HCT116 (cell line): ENCODE measurements at places on chromosomes 6 and 20. TPM values are rescaled to one million over a fixed set of nuclear protein-coding genes. Genes with fewer than 3 reads are reported as not detected.

DNA sequence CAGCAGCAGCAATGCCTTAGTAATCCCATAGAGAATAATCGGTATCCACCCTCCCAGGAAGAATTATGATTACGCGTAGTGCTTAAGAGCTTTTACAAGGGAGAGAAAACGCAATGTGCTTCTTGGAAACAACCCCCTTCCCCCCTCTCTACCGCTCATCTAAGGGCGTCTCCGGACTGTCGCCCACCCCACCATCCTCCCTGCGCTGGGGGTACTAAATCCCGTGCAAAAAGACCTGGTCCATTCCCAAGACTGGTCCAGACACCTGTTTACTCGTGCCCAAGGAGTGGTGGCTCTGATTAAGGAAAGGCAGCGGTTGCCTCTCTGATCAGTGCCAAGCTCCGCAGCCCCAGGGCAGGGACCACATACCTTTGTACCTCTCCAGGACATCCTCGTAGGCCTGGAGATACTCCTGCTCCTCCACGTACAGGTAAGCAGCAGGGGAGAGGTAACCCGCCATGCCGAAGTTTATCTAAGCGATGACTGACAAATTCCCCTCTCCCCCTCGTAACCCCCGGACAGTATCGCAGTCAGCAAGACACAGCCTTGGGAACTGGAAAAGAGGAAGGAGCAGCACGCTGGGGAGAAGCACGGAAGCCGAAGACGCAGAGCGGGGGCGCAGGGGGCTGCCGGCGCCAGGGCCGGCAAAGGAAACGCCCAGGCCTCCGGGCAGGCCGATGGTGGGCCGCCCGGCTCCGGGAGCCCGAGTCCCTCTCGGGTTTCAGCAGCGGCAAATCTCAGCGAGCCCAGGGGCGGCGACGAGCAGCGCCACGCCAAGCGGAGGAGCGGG is 112.0 kb upstream of the BEND6 start:
- H3K27ac ChIP-seq, result peak overlapping the region; percentile 97
- no peaks in the 10 kb centered on the region for H3K27me3 ChIP-seq
- H3K4me3 ChIP-seq, result peak overlapping the region; percentile 87
- peaks cover 34% of the 10 kb centered on the region for H3K4me1 ChIP-seq
- DNase-seq, result no peak

DNA sequence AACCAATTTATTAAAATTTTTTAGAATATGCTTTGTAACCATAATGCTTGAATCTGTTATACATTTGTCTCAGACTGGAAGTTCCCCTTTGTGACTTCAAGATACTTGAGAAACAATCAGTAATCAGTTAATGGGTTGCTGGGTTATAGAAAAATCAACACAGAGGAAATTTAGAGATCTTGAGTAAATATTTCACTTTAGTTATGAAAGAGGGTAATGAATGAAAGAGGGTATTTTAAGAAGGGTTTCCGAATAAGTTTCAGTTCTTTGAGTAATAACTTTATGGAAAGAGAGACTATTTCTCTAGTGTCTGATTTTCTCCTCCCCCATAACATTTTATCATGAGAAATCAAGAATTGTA is 21.4 kb downstream of the ZFAND3 start:
- H3K36me3 ChIP-seq, result no peaks in the 10 kb centered on the region
- no peaks in the 10 kb centered on the region for H3K27me3 ChIP-seq
- no peak overlapping the region for H3K4me3 ChIP-seq
- H3K27ac ChIP-seq, result no peak overlapping the region
- no peak for DNase-seq

GRCh38 chr20:35129647-35130069 is 17.5 kb downstream of the EDEM2 start:
- H3K27ac ChIP-seq, result no peak overlapping the region
- H3K27me3 ChIP-seq, result no peaks in the 10 kb centered on the region
- no peaks in the 10 kb centered on the region for H3K4me1 ChIP-seq
- no peak overlapping the region for H3K4me3 ChIP-seq

COL10A1 gene
- not detected for total RNA-seq

DNA sequence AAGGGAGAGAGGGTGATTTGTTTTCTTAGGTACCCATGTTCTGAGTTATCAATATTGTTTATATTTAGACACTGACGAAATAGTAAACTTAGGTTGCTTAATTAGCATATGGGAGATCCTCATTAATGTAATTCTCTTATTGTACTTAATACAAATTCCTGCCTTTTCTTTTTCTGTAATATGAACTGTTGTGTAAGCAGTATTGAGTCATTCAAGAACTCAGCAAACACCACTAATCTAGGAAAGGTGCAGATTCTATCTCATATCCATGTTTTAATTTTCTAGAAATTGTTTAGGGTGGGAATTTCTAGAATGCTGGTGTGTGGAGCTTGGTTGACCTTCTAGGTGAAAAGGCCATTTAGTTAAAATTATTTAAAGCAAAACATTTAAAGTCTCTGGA is 216.0 kb downstream of the ZFAND3 start:
- no peak for DNase-seq
- no peaks in the 10 kb centered on the region for H3K27me3 ChIP-seq
- H3K4me3 ChIP-seq, result no peak overlapping the region
- H3K27ac ChIP-seq, result no peak overlapping the region

GRCh38 chr20:21234324-21234723 is 68.8 kb upstream of the XRN2 start:
- no peak overlapping the region for H3K27ac ChIP-seq
- no peaks in the 10 kb centered on the region for H3K36me3 ChIP-seq
- peaks cover 6% of the 10 kb centered on the region for H3K4me1 ChIP-seq
- no peak overlapping the region for H3K4me3 ChIP-seq
- H3K27me3 ChIP-seq, result no peaks in the 10 kb centered on the region
- DNase-seq, result no peak

- H3K4me1 ChIP-seq, result peaks cover 35% of the 10 kb centered on the region
- no peak overlapping the region for H3K4me3 ChIP-seq
These were observed 2.3 kb downstream of the CCND3 start for GRCh38 chr6:41939176-41939847.

SAMD10 gene
- total RNA-seq, result 4.2 TPM

- no peak overlapping the region for H3K27ac ChIP-seq
- no peak for DNase-seq
- H3K4me3 ChIP-seq, result no peak overlapping the region
These were observed 204.9 kb downstream of the EPM2A start for GRCh38 chr6:145530454-145530853.

DNA sequence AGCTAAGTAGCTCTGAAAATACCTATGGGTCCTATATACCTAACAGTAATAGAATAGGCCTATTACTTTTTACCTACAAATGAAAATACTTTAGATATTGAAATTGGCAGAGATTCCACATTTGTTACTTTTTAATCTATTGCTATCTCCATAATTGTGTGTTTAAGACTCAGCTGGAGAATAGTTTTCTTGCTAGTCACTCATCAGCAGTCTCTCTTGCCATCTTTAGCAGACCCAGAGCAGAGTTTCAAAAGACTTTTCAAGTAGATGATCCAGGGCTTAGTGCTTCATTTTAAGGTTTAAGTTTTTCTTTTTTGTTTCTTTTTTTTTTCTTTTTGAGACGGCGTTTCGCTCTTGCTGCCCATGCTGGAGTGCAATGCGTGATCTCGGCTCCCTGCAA is 12.9 kb downstream of the ANKS1A start:
- H3K4me1 ChIP-seq, result no peaks in the 10 kb centered on the region
- H3K27ac ChIP-seq, result no peak overlapping the region
- DNase-seq, result no peak

ZSCAN26 gene
- 10.3 TPM for total RNA-seq

GRCh38 chr20:53923566-53924369 is 146.6 kb downstream of the BCAS1 start:
- no peaks in the 10 kb centered on the region for H3K36me3 ChIP-seq
- DNase-seq, result no peak
- H3K4me3 ChIP-seq, result no peak overlapping the region
- no peaks in the 10 kb centered on the region for H3K27me3 ChIP-seq
- no peak overlapping the region for H3K27ac ChIP-seq

DNA sequence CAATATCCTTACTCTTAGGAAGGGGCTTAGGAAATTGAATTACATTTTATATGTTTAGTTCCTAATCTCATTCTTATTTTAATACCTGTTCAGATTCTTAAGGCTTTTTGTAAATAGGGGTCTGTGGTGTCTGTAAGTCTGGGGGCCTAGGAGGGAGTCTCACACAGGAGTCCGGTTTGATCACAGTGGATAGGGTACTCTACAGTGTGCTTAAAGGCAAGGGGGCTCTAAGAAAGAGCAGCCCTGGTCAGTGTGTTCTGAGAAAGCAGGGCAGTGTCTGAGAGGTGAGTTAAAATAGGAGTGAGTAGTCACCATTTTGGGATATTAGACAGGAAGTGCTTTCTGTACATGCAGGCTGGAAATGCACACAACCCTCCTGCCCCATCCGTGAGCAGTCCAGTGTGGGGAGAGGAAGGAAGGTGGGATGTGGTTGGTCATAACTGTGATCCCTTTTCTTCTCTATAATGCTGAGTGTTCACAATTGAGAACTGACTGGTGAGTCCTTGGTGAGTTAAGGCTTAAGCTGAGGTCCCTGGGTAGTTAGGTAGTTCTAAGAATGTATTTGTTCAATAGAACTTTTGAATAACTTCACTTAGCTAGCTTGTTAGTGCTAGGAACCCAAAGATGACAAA is 50.0 kb downstream of the CDKAL1 start:
- no peaks in the 10 kb centered on the region for H3K4me1 ChIP-seq
- no peaks in the 10 kb centered on the region for H3K27me3 ChIP-seq
- no peak for DNase-seq

- H3K4me3 ChIP-seq, result peak overlapping the region; percentile 23
- no peaks in the 10 kb centered on the region for H3K27me3 ChIP-seq
- H3K36me3 ChIP-seq, result no peaks in the 10 kb centered on the region
- peak overlapping the region; percentile 57 for H3K27ac ChIP-seq
These were observed 54.0 kb downstream of the TRAF3IP2 start for GRCh38 chr6:111551521-111552231.

NKAIN4 gene
- total RNA-seq, result not detected

DNA sequence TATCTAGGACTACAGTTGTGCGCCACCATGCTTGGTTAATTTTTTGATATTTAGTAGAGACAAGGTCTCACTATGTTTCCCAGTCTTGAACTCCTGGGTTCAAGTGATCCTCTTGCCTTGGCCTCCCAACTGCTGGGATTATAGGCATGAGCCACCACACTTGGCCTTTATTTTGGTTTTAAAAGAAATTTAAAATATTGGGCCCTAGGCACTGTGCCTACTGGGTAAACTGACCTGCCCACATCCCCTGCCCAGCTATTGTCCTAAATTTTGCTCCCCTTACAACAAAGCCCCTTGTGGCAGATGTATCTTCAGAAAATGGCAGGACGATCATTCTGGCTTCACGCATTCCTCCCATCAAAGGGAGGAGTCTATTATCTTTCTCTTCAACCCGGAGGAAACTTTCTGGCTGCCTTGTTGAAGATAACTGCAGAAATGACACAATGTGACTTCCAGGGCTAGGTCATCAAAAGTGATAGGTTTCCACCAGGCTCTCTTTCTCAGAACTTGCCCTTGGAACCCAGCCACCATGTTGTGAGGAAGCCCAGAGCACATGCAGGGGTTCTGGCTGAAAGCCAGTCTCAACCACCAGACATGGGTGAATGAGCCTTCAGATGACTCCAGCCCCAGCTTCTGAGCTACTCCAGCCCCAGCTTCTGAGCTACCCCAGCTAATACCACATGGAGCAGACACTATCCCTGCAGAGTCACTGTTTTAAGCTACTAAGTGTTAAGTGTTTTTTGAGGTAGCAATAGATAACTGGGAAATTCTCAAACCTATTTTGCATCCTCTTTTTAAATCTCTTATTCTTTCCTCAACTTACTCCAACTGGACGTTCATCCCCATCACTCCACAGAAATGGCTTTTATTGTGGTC is 4.6 kb upstream of the GUCA1B start:
- DNase-seq, result no peak
- no peak overlapping the region for H3K27ac ChIP-seq
- H3K27me3 ChIP-seq, result no peaks in the 10 kb centered on the region
- no peak overlapping the region for H3K4me3 ChIP-seq
- H3K36me3 ChIP-seq, result 0 out of 2 replicates have a peak, but pooled peaks cover 3% of the 10 kb centered on the region
- H3K4me1 ChIP-seq, result peaks cover 9% of the 10 kb centered on the region

DNA sequence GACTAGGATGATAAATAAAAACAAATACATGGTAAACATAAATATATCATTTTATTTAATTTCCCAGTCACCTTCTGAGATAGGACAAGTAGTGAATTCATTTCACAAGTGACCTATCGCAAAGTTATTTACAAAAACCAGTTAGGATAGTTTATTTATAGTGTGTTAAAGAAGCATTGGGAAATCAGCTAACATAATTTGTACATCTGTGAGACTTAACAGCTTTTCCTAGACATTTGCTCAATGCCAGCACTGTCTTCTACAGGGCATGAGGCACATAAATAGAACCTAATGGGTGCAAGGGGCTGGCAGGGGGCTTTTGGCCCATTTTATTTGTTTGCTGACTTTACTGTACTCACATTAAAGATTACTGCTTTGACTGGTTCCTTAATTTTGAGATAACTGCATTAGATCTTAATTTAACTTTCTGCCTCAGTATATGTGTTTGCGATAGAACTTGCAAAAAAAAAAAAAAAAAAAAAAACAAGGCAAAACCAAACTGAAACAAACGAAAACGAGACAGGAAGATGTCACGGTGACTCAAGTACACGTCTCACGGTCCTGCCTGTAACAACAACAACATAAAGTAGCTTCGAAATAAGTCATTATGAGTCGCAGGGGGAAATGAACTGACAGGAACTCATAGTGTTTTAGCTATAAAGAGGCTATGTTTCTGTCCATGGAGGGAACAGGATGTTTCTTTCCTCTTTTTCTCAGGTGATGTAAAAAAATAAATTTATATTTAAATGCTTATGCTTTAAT is 133.7 kb upstream of the GMDS start:
- H3K4me1 ChIP-seq, result peaks cover 18% of the 10 kb centered on the region; the same call in 1 of the 2 replicates
- no peaks in the 10 kb centered on the region for H3K27me3 ChIP-seq
- H3K27ac ChIP-seq, result no peak overlapping the region
- H3K4me3 ChIP-seq, result no peak overlapping the region

PRRC2A gene
- total RNA-seq, result 250 TPM

GRCh38 chr6:79762370-79762769 is 131.2 kb downstream of the SH3BGRL2 start:
- no peak overlapping the region; the same call in 1 of the 2 replicates for H3K4me3 ChIP-seq
- no peaks in the 10 kb centered on the region for H3K4me1 ChIP-seq
- DNase-seq, result peak; percentile 51
- H3K27me3 ChIP-seq, result no peaks in the 10 kb centered on the region
- H3K27ac ChIP-seq, result no peak overlapping the region
- no peaks in the 10 kb centered on the region for H3K36me3 ChIP-seq

DNA sequence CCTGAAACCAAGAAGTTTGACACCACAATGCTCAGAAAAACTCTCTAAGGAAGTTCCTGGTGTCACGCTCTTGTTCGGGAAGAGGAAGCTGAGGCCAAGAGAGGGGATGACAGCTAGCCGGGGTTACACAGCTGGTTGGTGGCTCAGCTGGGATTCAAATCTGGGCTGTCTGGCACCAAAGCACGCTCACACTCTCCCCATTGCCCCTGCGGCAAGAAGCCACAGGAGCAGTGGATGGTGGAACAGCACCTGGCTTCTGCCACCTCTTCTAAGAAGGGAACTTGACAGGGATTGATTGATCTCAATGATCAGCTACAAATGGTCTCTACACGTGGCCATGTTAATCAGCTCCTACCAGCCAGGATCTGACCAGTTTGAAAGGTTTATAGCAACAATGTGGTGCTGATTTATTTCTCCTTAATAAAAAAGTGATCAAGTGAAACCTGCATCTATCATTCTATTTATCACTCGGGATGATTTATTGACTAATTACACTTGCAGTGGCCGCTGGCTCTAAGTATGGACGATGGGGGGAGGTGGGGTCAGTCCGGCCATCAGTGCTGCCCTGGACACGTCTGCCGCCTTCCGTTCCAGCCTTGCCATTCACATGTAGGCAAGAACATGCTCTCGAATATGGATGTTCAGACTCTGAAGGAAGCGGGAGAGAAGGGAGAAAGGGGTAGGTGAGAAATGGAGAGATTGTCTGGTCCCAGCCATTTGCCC is 71.9 kb upstream of the TOP1 start:
- H3K27me3 ChIP-seq, result no peaks in the 10 kb centered on the region
- H3K4me3 ChIP-seq, result no peak overlapping the region
- H3K36me3 ChIP-seq, result no peaks in the 10 kb centered on the region
- no peaks in the 10 kb centered on the region for H3K4me1 ChIP-seq

ANGPT4 gene
- not detected for total RNA-seq

TGM3 gene
- total RNA-seq, result not detected
